ENCODE measurements at places on chromosomes 12 and 14.
A peak's percentile ranks its signal among the peaks of the same experiment; 100 is the strongest.

DNA sequence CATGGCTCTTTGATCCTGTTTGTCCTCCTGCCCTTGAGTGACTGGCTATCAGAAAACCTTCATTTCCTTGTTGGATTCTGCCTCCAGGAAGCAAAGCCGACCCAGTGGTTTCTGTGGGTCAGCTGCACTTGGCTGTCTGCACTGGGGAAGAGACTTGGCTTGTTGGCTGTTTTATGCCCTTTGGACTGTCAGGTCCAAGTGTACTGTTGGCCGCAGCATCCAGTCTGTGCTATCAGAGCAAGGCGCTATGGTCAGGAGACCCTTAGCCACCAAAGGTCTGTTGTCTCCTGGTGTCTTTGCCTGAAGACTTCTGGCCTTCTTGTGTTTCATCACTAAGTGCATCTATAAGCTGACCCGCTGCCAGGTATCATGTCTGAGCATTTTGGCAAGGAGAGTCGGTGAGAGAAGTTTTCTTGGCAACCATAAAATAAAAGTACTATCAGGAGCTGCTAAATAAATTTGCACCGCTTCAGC is 177.4 kb upstream of the HIF1A start:
- DNase-seq = no peak

DNA sequence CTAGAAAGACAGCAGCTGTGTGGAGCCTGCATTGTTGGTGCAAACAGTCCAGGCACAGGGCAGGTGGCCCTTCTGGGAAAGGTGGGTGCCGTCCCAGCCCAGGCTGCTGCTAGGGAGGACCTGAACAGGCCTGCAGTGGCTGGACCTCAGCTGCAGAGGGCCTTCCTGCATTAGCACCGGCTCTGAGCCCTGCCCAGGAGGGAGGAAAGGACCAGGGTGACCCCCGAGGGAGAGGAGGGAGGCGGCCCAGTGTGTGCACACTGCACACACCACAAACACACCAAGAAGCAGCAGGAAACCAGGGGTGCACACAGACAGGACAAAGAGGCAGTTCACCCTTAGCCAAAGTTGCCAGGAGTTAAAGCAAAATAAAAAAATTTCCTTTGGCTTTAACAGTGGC is 8.0 kb upstream of the PGAM5 start:
- no peak for DNase-seq

GRCh38 chr12:2322554-2323120 is 269.9 kb downstream of the CACNA1C start:
- DNase-seq = no peak

GRCh38 chr14:30861200-30861599 is 13.2 kb upstream of the COCH start:
- no peak for DNase-seq

DNA sequence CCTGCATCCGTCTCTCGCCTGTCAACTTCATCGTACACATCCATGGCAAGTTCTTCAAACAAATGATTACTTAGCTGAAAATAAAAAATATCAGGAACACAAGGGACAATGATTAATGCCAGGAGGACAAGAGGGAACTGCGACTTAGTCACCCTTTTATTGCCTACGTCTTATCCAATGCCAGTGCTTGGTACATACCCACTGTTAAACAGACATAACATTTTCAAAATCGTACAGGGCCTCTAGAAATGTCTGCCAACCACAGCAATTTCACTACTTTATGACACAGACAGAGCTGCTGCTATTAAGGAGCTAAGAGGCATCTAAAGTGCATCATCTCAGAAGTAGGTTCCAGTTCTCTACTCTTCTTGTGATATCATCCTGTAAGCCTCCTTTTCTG is 34.6 kb downstream of the GIT2 start:
- DNase-seq = peak; percentile 62

DNA sequence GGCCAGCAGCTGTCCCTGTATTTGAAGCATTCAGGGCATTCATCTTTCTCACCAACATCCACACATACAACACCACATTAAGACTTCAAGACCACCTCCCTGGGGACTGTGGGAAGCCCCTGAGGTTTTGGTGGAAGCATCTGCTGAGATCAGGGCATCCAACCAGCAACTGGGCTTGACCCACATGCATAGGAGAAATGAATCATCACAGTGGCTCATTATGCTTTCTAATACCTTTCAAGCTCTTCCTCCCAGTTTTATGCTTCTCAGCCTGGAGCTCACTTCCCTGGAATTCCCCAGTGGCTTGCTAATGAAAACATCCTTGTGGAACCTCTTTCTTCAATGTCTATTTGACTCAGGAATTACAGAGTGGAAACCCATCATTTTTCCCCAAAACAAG is 21.4 kb upstream of the CMKLR1 start:
- DNase-seq = peak; percentile 43

GRCh38 chr12:101854747-101855146 is 22.6 kb upstream of the DRAM1 start:
- DNase-seq = no peak

GRCh38 chr12:50203691-50204090 is 36.5 kb upstream of the CERS5 start:
- DNase-seq = no peak

- DNase-seq = peak; percentile 90
These were observed 135.5 kb upstream of the CPM start for GRCh38 chr12:69068448-69068847.

- no peak for DNase-seq
These were observed 21.0 kb downstream of the DLK1 start for GRCh38 chr14:100747736-100748135.

DNA sequence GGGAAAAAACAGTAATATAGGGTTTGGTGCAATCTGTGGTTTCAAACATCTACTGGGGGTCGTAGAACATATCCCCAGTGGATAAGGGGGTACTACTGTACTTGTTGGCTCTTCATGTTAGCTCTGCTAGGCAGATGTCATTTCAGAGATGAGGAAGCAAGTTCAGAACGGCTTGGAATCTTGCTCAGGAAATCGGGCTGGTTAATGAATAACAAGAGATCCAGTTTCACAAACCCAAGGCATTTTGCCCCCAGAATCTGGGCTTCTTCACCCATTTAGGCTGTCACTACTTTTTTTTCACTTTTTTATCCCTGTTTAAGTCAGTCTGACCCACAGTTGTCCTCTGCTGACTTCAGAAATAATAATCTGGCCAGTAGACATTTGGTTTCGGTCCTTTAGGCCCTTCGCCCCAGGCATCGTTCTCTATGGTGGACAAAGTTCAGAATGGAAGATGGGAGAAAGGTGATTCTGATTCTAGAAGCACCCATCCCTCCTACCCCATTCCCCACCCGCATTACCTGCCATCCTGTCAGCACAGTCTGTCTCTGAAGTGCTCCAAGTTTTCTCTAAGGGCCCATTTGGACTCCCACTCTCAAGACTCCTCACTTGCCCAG is 4.5 kb downstream of the SUOX start:
- no peak for DNase-seq

GRCh38 chr14:68234101-68234905 is 414.7 kb downstream of the RAD51B start:
- DNase-seq = no peak

- DNase-seq = no peak
These were observed 8.4 kb downstream of the RPL6 start for GRCh38 chr12:112401054-112401453.

DNA sequence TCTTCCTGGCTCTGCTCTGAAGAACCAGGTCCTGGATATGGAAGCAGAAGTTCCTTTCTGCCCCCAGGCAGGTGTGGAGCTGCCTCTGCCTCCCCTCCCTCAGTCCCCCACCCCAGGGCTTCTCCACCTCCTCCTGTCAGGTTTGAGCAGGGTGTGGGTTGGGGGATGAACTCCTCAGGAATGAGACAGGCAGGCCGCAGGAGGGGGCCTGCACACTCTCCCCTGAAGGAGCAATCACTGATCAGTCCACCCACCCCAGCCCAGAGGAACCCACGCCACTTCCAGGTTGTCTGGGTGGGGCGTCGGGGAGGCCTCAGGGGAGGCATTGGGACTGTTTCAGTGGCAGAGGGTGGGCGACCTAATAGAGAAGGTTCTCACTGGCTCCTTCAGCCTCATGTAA is 26.6 kb downstream of the FAIM2 start:
- no peak for DNase-seq

- DNase-seq = no peak
These were observed 12.1 kb upstream of the LUM start for GRCh38 chr12:91123236-91123916.

DNA sequence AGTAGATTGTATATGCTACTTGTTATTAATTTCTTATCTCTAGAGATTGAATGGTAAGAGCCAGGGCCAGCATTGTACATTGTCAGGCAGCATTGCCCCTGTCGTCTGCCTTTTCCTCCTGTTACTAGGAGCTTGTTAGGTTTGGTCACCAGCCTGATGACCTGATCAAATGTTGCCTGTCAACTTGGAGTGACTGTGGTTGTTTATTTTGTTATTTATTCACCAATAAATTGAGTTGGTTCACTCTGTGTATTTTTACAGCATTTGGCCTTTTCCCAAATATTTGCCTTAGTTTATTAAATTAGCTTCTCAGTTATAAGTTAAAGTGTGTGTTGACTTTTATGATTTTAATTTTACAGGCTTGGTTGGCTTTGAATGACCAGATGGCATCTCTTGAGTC is 88.4 kb downstream of the PRKCH start:
- DNase-seq = no peak

DNA sequence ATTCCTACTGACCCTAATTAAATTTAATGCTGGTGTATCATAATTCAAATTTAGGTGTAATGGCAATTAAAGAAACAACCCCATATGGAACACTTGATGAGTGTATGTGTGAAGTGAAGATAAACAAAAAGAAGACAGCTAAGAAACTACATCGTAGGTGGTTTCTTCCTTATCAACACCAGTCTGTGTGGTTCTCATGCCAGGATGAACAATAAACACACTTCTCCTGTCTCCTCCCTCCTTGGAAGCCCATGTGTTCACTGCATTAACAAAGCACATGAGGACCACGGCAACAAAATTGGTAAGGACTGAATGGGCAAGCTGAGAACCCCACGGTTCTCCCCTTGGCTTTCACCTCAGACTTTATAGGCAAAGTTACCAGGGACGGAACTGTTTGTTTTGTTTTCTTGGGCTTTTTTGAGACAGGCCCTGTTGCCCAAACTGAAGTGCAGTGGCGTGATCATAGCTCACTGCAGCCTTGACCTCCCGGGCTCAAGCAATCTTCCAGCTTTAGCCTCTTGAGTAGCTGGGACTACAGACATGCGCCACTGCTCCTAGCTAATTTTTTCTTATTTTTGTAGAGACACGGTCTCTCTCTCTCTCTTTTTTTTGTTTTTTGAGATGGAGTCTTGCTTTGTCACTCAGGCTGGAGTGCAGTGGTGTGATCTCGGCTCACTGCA is 71.0 kb downstream of the TRAFD1 start:
- no peak for DNase-seq

- DNase-seq = no peak
These were observed 1.8 kb upstream of the COX14 start for GRCh38 chr12:50110127-50110761.

DNA sequence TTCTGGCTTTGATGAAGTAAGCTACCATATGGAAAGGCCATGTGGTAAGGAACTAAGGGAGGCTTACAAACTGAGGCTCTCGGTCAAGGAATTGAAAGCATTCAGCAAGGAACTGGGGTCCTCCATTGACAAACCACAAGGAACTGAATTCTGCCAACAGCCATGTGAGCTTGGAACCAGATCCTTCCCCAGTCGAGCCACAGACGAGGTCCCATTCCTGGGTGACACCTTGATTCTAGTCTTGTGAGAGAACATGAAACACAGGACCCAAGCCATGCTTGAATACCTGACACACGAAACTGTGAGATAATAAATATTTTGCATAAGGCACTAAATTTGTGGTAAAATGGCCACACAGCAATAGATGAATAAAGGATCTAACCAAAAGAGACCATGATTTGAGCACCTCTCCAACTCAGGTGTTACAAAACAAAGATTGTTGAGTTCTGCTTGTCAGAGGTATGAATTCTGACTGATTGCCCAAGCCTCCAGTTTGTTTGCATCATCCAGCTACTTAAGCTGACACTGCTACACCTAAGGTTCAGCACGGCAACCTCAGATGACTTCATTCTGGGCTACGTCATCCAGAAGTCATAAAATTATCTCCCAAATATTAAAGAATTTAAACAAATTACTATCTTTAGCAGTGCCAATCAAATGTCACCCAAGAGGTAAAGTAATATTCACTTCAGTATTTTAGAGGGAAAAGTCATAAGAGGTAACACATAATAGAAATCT is 59.4 kb downstream of the GARIN6 start:
- DNase-seq = no peak

DNA sequence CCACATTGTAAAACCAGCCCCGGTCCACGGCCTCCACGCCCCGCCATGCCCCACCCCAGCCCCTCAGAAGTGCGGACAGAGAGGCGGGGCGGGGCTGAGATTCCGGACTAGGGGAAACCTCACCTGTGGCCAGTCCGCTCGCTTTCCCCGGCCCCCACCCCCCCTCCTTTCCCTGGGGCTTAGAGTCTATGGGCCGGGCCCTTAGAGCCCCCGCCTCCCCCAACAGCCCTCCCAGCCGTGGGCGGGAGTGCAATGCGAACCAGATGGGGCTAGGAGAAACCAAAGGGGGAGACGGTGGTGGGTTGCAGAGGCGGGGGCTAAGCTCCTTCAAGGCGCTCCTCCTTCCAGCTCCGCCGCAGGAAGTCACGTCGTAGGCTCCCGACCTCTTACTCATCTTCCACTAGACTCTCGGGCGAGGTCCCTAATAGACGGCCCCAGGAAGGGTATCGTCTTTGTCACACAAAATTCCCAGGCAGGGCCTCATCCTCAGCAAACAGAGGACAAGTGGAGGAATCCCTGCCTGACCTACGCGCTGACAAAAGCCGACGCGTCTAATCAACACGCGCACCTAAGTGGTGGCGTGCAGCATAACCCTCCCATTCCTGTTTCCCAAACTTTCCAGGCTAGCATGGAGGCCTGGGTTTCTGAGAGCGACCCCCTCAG is 1.1 kb upstream of the NAB2 start:
- peak; percentile 95 for DNase-seq

DNA sequence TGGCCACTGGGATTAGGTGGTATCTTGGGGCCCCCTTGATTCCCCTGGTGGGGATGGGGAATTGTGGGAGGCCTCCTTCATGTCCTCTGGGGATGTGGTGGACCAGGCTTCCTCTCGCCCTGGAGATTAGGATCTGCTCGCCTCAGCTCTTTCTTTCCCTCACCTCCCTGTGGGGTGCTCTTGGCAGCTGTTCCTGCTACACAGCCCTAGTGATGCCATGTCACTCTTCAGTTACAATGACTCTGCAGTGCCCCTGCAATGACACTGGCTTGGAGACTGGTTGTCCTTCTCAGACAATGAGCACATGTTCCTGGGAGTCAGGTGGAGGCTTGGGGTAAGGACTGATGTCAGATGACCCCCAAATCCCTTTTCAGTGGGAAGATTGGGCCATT is 83.9 kb downstream of the ADCK1 start:
- DNase-seq = no peak

GRCh38 chr12:96571101-96571862 is 81.9 kb downstream of the CFAP54 start:
- DNase-seq = peak; percentile 15

- no peak for DNase-seq
These were observed 57.0 kb upstream of the CNTN1 start for GRCh38 chr12:40635141-40635731.

DNA sequence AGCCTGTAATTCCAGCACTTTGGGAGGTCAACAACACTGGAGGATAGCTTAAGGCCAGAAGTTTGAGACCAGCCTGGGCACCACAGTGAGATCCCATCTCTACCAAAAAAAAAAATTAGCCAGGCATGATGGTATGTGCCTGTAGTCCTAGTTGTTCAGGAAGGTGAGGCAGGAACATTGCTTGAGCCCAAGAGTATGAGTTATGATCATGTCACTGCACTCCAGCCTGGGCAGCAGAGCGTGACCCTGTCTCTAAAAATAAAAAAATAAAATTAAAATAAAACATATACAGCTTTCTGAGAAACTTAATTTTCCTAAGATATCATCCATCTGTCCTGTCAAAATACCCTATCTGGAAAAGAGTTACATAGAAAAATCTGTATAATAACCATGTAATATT is 38.9 kb downstream of the EML5 start:
- no peak for DNase-seq
